ENCODE measurements at places on chromosomes 3 and 15. TPM values are rescaled to one million over a fixed set of nuclear protein-coding genes. Genes with fewer than 3 reads are reported as not detected.

PLCH1 gene
- 2.4 TPM for total RNA-seq

- DNase-seq: no peak
These were observed 48.2 kb upstream of the MYO5C start for GRCh38 chr15:52343831-52344230.

DPPA2 gene
- not detected for total RNA-seq

GRCh38 chr3:12490547-12490946, 6.3 kb downstream of the TSEN2 start:
- DNase-seq: no peak

- no peak for DNase-seq
These were observed 30.5 kb downstream of the CA12 start for GRCh38 chr15:63351170-63351569.

- DNase-seq: no peak
These were observed 60.2 kb downstream of the TMEM44 start for GRCh38 chr3:194572944-194573491.

DNA sequence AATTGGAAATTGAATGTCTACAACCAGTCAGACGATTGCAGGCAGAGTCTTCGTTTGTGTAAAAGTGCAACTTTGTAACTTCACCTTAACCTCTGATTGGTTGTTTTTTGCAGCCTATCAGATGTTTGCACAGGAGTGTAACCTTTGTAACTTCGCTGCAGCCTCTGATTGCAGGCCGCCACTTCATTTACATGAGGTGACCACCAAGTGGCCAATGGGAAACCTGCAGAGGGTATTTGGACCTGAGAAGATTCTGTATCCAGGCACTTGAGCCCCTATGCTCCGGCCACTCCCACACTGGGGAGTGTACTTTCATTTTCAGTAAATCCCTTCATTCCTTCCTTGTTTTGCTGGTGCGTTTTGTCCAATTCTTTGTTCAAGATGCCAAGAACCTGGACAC, 68.1 kb upstream of the PFN2 start:
- DNase-seq: peak; percentile 33

DNA sequence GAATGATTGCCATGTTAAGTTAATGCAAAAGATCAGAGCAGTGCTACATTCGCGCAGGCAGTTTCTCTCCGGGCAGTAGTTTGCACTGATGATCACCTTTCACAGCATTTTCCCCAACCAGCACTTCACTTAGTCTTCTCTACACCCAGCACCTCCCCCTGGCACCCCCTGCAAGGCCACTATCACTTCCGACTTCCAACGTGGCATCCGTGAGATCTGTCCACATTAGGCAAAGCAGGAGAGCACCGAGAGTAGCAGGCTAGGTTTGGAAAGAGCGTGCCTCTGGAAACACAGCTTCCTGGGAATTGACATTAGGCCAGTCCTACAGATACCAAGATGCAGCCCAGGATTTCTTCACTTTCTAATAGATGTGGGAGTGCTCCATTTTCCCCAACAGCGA, 180.2 kb upstream of the CDIN1 start:
- DNase-seq: no peak

PLSCR5 gene
- not detected for total RNA-seq

GPR149 gene
- total RNA-seq: not detected

- DNase-seq: peak; percentile 47
These were observed 907 bp downstream of the TATDN2 start for GRCh38 chr3:10248984-10249748.

GRCh38 chr15:101694261-101694660, 30.0 kb downstream of the TARS3 start:
- DNase-seq: no peak

IRAK2 gene
- 0.74 TPM for total RNA-seq

TMC3 gene
- total RNA-seq: not detected

RASGRF1 gene
- total RNA-seq: 0.35 TPM

GOLGA8S gene
- total RNA-seq: 0.37 TPM
